Gastrocnemius medialis (tissue), 4 donors: ENCODE measurements at places on chromosomes 6 and 20. TPM values are rescaled to one million over a fixed set of nuclear protein-coding genes. Genes with fewer than 3 reads are reported as not detected.

GMDS gene
- 5.0 TPM for total RNA-seq

- H3K27ac ChIP-seq, result no peak overlapping the region
- no peak overlapping the region for H3K4me3 ChIP-seq
- DNase-seq, result no peak
- no peaks in the 10 kb centered on the region for H3K27me3 ChIP-seq
- H3K4me1 ChIP-seq, result no peaks in the 10 kb centered on the region
- no peaks in the 10 kb centered on the region for H3K36me3 ChIP-seq
Observed at GRCh38 chr20:43389839-43390626, 67.7 kb upstream of the SRSF6 start.

DNA sequence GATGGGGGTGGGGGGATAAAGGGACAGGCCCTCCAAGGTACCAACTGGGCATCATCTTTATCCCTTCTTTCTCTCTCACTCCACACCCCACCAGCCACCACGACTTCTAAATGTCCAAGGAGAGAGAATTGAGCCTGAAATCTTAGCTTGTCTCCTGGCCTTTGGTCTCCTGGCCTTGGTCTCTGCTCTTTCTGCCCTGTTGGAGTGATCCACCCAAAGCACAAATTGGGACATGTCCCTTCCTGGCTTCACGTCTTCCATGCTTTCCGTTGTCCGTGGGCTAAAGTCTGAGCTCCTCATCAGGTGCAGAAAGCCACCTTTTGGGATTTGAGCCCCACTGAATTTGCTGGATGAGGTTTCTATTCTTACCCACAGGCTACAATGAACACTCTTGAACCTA, 8.4 kb downstream of the ADIG start:
- H3K27ac ChIP-seq, result no peak overlapping the region
- no peaks in the 10 kb centered on the region for H3K27me3 ChIP-seq
- H3K4me1 ChIP-seq, result no peaks in the 10 kb centered on the region
- no peak overlapping the region for H3K4me3 ChIP-seq
- no peaks in the 10 kb centered on the region for H3K36me3 ChIP-seq
- DNase-seq, result no peak

DNA sequence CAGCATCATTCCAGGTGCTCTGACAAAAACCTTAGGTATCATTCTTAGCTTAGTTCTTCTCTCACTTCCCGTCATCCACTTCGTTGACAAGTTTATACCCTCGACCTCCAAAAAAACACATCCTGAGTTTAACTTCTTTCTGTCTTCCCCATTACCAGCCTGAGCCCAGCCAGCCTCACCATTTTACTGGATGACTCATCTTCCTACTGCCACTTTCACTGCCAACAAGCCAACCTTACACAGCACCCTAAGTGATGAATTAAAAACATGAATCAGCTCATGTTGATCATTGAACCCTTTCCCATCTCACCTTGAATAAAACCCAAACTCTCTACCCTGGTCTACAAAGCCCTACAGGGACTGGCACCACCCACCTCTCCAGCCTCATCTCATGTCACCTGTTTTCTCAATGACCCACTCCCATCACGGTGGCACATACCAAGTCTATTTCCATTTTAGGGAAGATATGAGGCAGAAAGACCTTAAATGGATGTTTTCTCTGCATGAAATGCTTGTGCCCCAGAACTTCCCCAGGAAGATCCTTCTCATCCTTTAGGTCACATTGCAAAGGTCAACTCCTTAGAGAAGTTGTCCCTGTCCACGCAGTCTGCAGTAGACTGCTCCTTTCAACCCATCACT, 9.9 kb upstream of the UST start:
- no peaks in the 10 kb centered on the region for H3K36me3 ChIP-seq
- H3K4me3 ChIP-seq, result no peak overlapping the region
- DNase-seq, result no peak
- H3K27ac ChIP-seq, result no peak overlapping the region

ZNF451 gene
- total RNA-seq, result 27.1 TPM

DDAH2 gene
- total RNA-seq, result 24.2 TPM

DNA sequence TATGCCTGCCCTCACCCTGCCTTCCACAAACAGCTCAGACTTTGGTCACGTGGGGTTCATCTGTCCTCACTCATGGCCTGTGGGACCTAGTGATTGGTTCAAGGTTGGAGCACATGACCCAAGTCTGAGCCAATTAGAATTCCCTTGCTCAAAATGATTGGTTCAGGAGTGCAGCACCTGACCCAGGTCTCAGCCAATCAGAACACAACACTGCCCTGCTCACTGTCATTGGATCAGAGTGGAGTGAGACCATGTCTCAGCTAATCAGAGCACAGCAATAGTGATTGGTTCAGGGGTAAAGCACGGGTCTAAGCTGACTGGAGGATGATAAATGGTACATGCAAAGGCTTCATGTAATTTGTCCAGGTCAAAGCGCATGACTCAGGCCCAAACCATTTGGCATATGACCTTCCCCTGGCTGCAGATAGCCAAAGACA, 102.2 kb downstream of the PREX1 start:
- H3K36me3 ChIP-seq, result no peaks in the 10 kb centered on the region
- H3K4me3 ChIP-seq, result no peak overlapping the region
- peaks cover 30% of the 10 kb centered on the region for H3K4me1 ChIP-seq
- no peak overlapping the region for H3K27ac ChIP-seq

DNA sequence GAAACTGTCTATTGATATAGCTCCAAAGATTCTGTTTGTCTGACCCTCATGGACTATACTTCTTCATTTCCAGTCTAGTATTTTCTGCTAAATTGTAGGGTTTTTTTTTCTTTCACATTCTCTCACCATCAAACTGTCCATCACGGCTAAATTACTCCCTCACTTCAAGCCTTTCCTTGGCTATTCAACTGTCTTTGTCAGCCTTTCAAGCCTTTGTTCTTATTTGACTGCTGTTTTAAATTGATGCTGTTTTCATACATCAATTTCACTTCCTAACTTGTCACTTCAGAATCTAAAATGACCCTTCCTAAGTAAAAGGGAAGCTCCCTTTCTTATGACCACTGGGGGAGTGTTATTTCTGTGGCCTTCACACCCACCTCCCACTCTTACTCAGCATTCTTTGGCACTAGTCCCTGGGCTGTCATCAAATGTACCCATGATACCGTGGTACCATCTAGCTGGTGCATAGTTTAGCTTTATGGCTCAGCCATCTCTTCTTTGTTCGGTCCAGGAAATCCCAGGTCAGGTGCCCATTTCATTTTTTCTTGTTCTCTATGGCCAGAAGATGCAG, 8.6 kb downstream of the GJA1 start:
- H3K27me3 ChIP-seq, result no peaks in the 10 kb centered on the region
- H3K36me3 ChIP-seq, result no peaks in the 10 kb centered on the region
- H3K27ac ChIP-seq, result no peak overlapping the region

PGC gene
- total RNA-seq, result not detected

HRH3 gene
- total RNA-seq, result not detected

DNA sequence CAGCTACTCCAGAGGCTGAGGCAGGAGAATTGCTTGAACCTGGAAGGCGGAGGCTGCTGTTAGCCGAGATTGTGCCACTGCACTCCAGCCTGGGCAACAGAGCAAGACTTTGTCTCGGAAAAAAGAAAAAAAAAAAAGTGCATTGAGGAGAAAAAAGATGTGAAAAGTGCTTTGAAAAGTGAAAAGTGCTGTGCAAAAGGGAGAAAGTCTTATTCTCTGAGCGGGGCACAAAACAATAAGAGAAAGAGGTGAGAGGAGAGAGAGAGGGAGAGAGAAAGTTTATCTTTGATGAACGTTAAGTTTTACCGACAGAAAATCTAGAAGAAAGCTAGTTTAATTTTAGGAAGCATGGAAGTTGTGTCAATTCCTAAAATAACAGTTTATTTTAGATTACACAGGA, 3.9 kb upstream of the PACSIN1 start:
- peaks cover 4% of the 10 kb centered on the region for H3K4me1 ChIP-seq
- no peak overlapping the region for H3K27ac ChIP-seq
